ENCODE measurements at places on chromosomes 11 and 22.

GRCh38 chr11:3230636-3231549, 1.3 kb downstream of the MRGPRE start:
- no peak for DNase-seq

DNA sequence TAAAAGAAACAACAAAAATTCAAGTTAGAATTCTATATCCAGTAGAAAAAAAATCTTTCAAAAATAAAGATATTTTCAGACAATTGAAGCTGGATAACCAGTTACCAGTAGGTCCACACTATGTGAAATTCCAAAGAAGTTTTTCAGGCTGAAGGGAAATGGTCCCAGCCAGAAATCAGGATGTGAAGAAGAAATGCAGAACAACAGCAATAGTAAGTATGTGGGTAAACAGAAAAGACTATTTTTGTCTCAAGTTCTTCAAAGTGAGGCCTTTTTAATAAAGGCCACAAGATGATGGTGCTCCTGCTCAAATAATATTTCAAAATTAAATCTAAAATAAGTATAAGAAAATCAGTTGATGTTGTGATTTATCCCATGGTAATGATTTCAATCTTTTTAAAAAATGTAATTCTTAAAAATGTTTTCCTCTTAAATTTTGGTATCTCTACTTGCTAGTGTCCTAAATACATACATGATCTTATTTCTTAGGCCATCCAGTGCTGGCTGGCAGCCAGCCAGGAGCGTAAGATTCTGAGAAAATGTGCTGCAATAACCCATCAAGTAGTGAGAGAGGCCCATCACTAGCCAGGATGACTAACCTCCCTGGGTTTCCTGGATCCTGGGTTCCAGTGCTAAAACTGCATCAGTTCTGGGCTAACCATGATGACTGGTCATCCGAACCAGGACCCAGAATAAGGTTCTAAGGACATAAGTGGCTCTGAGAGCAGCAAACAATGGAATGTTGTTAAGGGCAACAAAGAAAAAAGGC, 15.6 kb upstream of the UCP3 start:
- DNase-seq: peak; percentile 53

GRCh38 chr22:42769238-42769573, 48.5 kb upstream of the A4GALT start:
- no peak for DNase-seq

DNA sequence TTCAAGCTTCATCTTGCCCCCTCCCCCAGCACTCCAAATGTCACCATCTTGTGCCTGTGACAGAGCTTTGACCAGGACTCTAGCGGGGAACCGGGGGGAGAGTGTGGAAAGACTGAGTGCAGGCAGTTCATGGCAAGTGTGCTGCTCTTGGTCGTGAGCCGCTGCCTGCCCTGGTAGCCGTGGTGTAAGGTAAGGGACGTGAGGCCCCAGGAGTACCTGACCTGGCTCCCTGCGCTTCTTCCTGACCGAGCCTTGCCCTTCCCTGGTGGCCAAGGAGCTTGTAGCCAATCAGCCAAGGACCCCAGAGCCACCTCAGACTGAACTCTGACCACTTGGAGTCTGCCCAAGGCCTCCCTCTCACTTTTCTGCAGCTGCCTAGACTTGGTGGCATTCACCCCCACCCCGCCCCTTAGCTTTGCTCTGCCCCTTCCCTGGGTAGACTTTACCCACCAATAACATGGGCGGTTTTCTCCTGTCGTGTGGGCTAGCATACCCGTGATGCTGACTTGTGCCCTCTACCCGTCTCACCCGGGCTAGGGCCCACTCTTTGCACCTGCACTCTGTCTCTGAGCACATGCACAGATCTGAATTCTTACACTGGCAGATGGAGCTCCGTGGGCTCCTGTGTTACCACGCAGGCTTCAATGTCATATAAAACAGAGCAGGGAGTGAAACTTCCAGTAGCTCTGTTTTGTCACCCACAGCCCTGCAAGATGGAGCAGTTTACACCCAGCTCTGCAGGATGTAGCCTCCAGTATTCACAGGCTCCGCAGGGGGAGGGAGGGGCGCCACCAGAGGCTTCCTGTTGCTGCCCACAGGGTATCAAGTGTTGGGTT, 1.5 kb downstream of the DGKZ start:
- DNase-seq: no peak

- DNase-seq: no peak
These were observed 24.3 kb upstream of the KCNQ1OT1 start for GRCh38 chr11:2724104-2724503.

- DNase-seq: no peak
These were observed 78.4 kb upstream of the TP53I11 start for GRCh38 chr11:45028911-45029682.

- no peak for DNase-seq
These were observed 62.2 kb downstream of the SGSM3 start for GRCh38 chr22:40432625-40433024.

DNA sequence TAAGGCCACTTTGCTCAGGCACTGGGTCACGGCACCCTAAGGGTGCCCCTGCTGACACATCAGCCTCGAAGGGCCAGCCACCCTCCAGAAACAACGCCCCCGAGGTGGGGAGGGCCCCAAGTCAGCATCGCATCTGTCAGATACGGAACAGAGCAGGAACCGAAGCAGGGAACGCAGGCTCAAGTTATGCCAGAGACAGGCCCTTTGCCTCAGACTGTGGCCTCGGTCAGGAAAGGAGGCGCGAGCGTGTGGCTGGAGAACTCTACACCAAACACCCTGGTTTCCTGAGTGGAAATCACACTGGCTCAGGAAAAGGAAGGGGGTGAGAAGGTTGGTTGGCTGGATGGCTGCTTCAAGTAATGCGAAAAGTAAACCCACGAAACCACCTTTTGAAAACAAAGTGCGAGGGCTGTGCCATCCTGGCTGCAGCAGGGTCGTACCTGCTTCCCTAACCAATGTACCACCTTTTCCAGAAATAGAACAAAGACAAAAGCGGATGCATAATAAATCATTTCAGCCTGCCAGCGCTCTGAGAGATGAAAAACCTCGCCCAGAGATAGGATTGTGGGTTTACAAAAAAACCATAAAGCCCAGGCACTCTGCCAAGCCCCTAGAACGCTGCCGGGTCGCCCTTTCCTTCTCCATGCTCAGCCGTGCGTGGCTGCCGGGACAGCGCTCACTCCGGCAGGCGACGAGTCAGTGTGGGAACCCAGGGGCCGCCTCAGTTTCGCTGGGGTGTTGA, 38.6 kb downstream of the TRMU start:
- DNase-seq: peak; percentile 51

DNA sequence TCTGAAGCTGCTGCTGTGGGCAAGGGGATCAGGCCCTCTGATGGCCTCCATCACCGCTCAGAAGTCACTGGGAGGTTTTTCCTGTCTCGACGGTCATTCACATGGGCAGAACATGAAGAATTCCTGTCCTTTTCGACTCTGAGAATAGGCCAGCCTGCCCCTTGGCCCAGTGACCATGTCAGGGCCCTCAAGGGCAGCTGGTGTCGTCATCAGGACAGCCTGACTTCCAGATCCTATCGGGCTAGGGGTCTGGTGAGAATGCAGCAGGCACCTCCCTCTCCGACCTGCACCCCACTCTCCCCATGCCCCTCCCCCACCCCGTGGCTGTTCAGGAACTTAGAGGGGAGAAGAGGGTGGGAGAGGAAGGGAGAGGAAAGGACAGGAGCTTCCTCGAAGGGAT, 3.6 kb downstream of the TP53I11 start:
- no peak for DNase-seq

DNA sequence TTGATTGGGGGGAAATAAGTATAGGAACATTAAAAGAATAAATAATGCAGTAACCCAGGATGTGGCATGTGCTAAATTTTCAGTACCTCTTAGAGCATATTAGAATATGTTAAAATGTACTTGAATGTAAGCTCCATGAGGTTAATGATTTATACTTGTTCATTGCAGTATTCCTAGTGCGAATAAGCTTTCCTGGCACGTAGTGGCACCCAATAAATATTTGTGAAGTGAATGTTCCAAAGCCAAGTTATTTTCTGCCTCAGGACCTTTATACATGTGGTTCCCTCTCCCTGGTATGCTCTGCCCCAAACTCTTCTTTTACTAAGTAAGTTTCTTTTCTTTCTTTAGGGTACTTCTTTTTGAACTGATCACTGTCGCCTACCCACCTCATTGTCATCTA, 118.8 kb downstream of the DBX1 start:
- no peak for DNase-seq

GRCh38 chr11:38156495-38157146, 1558.6 kb upstream of the RAG2 start:
- DNase-seq: no peak

- DNase-seq: no peak
These were observed 61.7 kb downstream of the FBXO7 start for GRCh38 chr22:32536352-32536751.

GRCh38 chr22:46359362-46359761, 23.8 kb downstream of the TRMU start:
- no peak for DNase-seq

GRCh38 chr11:8788616-8789015, 106.0 kb downstream of the RPL27A start:
- DNase-seq: no peak

- no peak for DNase-seq
These were observed 333.9 kb upstream of the C11orf87 start for GRCh38 chr11:109088086-109088485.

DNA sequence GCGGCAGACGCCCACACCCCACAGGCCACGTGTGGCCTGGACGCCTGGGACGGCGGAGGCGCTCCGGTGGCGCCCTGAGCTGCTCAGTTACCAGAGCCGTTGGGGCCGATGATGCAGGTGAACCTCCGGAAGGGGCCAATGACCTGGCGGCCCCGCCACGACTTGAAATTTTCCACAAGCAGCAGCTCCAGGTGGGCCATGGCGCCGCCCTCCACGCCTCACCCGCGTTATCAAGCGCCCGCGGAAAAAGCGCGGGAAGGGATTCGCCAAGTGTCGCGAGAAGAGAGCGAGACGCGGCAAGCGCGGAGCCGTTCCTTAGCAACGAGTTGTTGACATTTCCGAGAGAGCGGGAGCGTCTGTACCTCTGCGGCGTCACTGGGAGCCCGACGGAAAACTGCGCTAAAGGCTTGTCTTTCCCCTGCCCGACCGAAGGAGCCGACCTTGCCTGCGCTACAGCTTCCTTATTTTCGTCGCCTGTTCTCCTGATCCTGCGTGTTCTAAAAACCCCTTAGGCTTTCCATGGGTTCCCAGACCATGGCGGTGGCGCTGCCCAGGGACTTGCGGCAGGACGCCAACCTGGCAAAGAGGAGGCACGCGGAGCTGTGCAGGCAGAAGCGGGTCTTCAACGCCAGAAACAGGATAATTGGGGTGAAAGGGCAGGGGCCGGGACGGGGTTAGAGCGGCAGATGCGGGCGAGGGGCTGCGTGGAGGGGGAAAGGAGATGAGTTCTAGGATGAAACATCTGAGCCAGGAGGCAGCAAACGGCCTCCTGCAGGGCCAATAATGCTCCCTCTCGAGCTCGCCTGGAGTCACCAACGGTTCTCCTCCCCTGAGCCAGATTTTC, at the start of the genes RIBC2 and SMC1B:
RIBC2 (plus strand) TSS at position 326 of the 844 bp plus-strand sequence; CDS start at position 520, 194 bp downstream.
SMC1B (minus strand) TSS at position 232 of the 844 bp plus-strand sequence; CDS start at position 200, 32 bp downstream.
- DNase-seq: peak; percentile 76

- no peak for DNase-seq
These were observed 23.6 kb upstream of the MYRF start for GRCh38 chr11:61728940-61729219.

GRCh38 chr11:62000539-62001446, 33.4 kb upstream of the FTH1 start:
- no peak for DNase-seq

GRCh38 chr22:32636884-32637283, 162.3 kb downstream of the FBXO7 start:
- DNase-seq: no peak

DNA sequence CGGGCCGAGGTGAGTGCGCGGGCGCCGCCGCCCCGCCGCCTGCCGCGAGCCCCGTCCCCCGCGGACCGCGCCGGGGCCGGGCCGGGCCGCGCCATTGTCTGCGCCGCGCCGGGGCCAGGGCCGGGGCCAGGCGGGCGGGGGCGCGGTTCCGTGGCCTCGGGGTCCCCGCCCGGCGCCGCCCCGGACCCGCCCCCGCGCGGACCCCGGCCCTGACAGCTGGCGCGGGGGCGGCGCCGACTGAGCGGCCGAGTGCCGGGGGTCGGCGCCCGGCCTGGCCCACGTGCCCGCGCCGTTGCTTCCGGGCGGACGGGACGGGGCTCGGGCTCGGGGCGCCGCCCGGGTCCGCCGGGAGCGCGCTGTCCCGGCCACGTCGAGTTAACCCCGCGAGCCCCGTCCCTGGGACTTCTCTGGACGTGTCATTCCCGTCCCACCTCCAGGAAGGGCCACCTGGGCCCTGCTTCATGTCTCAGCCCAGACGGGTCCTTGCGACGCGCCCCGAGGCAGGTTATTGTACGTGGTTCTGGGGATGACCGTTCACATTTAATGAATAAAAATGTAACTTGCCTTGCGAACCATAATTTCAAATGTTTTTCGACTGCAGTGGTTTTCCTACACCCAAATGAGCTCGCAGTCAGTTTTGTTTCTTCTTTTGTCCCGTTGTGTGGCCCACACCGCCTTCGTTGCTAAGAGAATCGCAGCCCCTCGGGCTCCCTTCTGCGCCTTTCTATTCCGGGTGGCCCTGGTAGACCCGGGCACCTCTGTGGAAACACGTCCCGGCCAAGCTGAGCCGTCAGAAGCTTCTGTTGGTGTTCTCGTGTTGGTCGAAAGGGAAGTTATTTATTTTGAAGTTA, 562 bp downstream of the ZBED4 start:
- peak; percentile 51 for DNase-seq

DNA sequence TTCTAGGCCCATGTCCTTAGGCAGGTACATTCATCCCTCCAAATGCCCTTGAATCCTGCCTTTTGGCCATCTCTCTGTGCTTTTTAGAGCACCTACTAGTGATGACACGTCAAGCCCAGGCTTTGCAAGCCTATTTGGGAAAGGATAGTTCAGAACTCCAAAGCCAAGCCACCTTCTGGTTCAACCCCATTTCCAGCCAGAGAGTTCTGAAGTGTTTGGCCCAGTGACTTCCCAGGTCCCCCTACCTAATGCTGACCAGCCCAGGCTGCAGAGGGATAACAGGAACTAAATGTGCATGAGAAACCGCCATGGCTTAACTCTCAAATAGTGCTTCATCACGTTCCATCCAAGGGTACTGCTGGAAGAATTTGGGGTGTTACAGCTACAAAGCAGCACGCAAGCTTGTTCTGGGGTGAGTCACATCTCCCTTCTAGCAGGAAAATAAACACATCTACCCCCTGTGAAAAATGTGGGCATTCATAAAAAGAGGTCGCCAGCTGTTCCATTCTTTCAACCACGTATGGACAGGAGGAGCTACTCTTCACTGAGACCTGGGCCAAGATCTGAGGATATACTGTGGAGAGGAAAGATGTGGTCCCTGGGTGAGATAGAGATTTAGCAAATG, 2.0 kb upstream of the FXYD6 start:
- DNase-seq: no peak

- no peak for DNase-seq
These were observed 16.2 kb downstream of the PHLDA2 start for GRCh38 chr11:2913019-2913431.

GRCh38 chr22:42907404-42908373, 50.6 kb upstream of the ARFGAP3 start:
- no peak for DNase-seq

GRCh38 chr11:575313-575995, 816 bp upstream of the PHRF1 start:
- DNase-seq: peak; percentile 52
